ENCODE measurements at places on chromosomes 2 and 18.

DNA sequence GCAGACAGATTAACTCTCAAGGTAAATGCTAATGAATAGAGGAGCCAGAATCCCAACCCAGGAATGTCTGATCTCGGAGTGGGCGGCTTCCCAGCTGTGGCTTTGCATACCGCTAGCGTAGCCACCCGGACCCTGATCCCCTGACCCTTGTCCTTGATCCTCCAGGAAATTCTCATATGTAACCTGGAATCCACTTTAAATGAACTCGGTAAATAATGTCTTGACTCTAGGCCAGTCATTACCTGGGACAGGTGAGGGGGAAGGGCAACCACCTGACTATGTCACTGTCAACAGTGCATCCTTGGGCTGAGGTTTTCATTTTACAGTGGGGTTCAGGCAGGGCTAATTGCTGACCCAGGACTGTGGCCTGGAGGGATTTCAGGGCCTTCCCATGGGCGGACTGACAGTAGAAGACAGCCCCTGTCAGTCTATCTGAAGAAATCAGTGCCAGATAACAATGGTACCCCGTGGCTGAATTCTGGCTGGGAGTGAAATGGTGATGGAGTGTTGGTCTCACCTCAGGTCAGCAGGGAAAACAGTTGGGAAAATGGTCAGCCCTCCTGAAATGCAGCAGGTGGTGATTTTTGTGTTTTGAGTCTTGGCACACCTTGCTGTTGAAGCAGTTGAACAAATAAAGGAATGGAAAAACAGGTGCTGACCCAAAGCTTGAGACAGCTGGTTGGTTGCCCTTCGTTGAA lies 9.6 kb downstream of the ACKR3 start:
- no peak for DNase-seq

DNA sequence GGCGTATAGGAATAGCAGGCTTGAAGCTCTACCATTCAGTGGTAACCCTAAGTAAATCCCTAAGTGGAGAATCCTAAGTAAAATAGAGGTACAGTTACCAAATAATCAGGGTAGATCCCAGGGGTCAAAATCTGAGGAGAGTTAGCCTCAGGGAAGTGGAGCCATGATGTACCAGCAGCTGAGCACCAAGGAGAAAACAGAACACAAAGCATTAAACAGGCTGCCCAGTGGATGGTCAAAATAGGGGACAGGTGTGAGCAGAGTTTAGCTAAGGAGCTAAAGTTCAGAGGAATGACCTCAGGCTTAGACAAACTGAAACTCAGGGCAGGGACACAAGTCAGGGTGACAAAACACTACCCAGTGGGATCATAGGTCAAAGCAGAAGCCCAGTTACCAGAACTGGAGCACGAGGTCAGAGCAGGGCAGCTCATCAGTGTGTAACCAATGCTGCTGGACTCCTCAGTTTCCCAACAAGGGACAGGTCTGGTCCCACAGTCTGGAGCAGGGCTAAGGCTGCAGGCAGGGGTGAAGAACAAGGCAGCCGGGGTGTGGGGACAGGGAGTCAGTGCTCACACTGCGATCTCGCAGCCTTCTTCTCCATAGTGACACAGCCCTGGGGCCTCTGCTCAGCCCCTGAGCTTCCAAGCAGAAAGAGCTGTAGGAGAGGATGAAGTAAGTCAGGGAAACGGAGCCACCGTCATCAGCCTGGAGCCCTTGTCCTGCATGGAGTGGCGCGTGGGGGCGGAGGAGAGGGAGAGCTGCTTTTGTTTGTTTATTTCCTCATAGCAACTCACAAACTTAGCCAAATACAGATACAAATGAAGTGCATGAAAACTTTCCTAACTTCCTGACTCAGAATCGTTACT lies 264.0 kb downstream of the MREG start:
- DNase-seq: no peak

DNA sequence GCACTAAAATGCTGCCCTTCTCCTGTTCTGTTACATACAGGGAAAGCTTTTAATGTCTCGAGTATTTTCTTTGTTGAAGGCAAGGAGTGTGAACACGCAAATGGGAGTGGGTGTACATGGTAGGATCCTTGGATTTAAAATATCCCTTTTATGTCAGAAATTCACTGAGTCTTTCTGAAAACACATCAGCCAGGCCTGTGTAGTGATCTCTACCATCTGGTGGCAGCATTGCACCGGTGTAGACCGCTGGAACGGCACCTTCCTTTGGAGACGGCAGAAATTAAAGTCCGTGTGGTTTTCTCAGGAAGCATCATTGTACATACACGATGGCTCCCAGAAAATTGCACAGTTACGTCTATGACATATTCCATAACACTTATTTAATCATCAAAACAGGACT lies 515.8 kb downstream of the GALR1 start:
- DNase-seq: no peak

DNA sequence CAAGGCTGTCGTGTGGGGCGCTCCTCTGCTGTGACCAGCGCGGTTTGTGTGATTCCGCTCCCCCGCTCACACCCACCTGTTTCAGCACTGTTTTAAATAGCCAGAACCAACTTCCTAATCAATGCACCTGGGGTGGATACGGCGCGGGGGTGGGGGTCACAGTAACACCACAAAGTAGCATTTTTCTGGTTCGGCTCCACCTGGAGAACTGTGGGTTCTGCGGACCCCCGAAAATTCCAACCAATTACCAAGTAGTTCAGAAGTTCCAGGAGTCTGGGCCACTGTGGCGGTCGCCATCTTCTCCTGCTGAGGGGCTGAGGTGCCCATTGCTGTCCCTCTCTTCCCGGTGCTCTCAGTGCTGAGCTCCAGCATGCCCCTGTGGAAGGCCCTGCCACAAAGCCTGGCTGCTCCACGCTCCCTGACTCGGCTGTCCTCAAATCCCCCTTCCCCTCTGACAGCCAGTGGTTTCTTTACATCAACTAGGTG lies 79.4 kb downstream of the GFPT1 start:
- no peak for DNase-seq

- no peak for DNase-seq
Observed at GRCh38 chr2:233455491-233455890, 101.2 kb downstream of the DGKD start.

DNA sequence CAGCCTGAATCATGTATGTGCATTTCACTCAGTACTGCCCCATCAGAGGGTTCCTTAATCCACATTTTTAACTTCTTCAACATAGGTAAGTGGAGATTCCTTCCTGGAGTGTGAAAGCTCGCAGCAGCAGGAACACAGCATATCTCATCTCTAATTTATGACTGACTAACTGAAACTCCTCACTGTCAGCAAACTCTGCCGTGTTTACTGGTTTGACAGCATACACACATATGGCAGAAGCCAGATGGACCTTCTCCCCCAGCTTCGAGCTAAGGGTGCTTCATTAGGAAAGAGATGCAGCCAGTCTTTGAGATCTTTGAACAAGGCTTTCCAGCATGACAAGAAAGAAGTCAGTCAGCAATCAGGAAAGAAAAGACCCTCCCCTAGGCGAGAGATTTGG lies 200.3 kb upstream of the ACVR2A start:
- DNase-seq: no peak
